ENCODE measurements at places on chromosomes 12 and 14.

- no peak for DNase-seq
These were observed 124.2 kb downstream of the CACNA1C start for GRCh38 chr12:2177003-2177402.

DNA sequence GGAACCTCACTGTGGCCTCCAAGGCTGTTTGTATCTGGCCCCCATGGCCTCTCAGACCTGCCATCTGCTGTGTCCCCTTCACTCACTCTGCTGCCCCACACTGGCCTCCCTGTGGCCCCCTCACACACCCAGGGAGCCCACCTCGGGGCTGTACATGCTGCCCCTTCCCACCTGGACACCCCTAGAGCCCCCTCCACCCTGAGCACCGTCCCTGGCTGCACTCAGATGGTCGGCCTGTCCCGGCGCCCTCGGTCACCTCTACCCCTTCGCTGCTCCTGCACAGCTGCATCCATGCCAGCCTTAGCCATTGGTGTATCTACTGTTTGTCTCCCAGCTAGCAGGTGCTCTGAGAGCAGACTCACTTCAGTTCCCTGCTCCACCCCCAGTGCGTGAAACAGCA lies 144.4 kb downstream of the RIMBP2 start:
- DNase-seq, result no peak

DNA sequence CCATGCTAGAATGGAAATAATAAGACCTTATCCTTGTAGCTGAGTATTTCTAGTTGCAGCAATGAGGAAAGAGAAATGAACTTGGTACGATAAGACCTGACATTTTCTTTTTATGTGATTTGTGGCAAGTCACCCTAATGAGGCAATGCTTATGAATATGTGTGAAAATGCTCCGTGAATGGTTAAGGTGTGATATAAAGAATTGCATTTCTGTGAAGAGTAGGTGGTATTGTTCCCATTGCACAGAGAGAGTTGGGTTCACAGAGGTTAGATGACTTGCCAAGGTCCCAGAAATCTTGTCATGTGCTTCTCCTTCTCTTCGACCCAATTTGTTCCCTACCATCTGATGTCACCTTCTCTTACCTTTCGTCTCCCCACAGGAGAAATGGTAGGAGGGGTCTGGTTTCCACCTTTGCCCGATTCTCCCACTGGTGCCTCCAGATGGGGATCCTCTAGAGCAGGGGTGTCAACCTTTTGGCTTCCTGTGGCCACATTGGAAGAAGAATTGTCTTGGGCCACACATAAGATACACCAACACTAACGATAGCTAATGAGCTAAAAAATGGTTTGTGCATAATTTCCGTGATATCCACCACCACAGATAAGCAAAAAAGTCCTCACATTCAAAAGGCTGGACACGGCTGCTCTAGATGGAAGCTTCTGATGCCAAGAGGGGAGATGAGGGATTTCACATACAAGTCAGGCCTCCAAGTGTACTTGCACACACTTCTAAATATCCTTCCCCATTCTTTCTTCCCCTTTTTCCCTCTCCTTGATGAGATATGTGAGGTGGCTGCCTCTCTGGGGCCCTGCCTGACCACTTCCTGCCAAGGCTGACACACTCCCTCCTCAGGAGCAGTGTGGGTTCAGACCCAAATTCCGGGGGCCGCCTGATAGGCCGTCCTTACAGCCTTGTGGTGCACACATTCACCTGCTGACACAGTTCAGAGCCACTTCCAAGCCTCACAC lies 96.1 kb downstream of the PLXNC1 start:
- no peak for DNase-seq

GRCh38 chr12:95877622-95878021 lies 18.9 kb downstream of the SNRPF start:
- DNase-seq, result no peak

DNA sequence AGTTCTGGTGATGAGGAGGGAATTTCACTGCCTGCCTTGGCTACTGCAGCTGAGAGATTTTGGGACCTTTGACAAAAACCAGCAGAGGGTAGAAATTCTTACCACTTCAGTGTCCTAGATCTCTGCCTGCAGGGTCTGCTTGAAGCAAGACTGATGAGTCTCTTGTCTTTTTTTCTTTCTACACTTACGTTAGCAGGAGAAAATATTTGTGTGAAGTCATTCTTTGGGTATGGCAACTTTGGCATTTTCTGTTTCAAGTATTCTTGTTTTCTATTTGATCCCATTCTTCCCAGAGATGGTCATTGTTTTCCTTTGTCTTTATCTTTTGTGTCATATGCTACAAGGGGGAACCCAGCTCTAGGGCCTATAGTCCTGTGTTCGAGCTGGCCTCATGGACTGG lies 65.6 kb upstream of the FERMT2 start:
- DNase-seq, result no peak
